Urinary bladder (tissue), 4 donors: ENCODE measurements at places on chromosomes 11 and 22. TPM values are rescaled to one million over a fixed set of nuclear protein-coding genes. Genes with fewer than 3 reads are reported as not detected.

DNA sequence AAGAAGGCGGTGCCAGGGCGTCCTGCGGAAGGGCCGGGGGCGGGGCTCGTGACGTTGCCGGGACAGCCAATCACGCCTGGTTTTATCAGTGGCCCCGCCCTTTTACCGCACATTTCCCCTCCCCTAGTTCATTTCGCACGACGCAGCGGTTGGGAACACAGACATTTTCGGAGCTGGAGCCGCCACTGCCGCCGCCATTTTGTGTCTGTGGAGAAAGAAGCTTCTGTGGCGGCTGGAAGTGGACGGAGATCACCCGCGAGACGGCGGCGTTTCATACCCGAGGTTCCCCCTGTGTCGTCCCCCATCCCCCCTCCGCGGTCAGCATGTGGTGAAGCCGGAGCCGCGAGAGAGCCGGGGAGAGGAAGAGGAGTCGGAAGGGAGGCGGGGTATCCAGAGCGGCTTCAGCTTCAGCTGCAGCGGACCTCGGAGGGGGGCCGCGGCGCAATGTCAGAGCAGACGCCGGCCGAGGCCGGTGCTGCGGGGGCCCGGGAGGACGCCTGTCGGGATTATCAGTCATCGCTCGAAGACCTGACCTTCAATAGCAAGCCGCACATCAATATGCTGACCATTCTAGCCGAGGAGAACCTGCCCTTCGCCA lies at the start of gene PCF11:
TSS of gene PCF11 (plus strand) at position 136 of the 598 bp plus-strand sequence. CDS start at position 445, 309 bp downstream.
- no peak for DNase-seq

DNA sequence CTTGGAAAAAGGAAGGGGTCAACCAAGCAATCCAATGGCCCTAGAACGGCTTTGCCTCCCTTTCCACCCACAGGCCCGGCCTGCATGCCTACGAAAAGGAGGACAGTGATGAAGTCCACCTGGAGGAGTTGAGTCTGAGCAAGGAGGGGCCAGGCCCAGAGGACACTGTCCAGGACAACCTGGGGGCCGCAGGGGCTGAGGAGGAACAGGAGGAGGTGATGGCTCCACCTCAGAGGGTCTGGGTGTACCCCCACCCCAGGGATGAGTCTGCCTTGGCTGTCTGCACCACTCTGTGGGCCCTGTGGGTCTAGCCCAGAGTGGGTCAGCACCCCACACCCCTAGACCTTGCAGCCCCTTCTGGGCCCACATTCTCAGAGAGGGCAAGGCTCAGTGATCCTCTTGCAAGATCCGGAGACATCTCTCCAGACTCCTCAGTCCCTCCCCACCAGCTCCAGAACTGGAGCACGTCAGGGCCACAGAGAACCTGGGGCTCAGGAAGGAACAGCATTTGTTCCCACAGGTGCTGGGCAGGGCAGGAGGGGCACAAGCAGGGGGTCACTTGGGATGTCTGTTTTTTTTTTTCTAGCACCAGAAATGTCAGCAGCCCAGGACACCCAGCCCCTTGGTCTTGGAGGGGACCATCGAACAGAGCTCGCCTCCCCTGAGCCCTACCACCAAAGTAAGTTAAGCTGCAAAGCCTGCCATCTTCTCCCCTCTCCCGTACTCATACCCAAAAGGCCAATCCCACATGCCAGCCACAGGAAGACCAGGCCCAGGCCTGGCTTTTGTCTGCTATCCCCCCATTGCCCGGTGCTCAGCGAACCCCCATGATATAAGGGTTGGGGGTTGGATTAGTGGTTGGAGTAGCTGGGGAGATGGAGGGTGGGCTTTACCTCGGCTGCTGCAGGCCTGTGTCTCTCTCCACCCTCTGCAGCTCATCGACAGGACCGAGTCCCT lies 8.1 kb downstream of the PRR33 start:
- DNase-seq, result no peak

DNA sequence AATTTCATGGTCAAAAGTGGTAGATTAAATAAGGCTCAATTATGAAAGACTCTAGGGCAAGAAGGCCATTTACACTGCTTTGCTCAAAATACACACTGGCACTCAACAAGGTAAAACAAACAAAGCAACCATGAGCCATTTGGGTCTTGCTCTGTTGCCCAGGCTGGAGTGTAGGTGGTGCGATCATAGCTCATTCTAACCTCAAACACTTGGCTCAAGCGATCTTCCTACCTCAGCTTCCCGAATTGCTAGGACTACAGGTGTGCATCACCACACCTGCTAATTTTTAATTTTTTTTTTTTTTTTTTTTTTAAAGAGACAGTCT lies 10.9 kb upstream of the AGBL2 start:
- DNase-seq, result no peak

DNA sequence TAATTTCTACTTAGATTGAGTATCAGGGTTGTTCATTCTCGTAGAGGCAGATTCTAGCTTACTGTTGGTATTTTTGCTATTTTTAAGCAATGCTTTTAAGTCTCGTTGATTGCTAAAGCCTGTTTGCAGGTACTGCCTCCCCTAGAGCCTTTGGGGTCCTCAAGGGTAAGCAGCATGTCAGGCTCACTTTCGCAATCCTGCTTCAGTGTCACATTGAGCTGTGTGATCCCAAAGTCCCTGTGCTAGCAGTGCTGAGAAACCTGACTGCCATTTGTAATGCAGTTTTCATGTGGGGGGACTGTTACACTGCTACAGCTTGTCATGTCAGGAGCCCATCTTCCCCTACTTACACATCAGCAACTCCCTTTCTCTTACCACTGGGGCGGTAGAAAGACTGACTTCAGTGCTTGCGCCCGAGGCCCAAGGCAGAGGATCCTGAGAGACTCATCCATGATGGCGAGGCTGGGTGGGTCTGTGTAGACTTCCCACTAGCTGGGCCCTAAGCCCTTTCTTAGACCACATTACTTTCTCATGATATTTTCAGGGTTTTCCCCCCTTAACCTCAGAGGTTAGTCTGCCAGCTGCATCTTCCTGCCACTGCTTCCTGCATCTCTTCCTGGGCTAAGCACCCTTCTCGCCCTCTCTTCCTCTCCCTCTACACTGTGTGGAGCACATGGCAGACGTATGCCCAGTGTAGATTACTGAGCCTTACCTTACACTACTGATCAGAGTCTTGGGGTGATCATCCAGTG lies 40.8 kb upstream of the ST14 start:
- DNase-seq, result no peak

GRCh38 chr11:64285885-64286800 lies 495 bp downstream of the GPR137 start:
- DNase-seq, result no peak

- DNase-seq, result no peak
These were observed 137.1 kb upstream of the CTSC start for GRCh38 chr11:88474655-88475054.

DNA sequence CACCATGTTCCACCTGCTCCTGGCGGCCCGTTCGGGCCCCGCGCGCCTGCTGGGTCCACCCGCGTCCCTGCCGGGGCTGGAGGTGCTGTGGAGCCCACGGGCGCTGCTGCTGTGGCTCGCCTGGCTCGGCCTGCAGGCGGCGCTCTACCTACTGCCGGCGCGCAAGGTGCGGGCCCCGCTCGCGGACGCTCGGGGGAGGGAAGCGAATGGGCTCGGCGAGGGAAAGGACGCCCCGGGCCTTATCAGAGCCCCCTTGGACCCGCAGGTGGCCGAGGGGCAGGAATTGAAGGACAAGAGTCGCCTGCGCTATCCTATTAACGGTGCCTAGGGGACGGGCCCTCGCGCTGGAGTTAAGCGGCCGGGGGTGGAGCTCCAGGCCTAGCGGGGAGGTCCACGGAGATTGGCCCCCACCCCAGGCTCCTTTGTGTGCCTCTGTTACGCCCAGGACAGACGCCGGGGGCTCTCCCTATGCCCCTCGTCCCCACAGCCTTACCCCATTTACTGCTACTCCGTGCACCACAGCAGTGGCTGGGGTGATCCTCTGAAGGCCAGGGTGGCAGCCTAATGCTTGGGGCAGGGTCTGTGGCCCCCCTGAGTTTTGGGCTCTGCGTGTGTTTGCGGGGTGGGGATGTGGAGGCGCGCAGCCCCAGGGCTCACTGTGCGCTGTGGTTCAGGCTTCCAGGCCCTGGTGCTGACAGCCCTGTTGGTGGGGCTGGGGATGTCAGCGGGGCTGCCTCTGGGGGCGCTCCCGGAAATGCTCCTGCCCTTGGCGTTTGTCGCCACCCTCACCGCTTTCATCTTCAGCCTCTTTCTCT lies 1.1 kb downstream of the TM7SF2 start:
- no peak for DNase-seq

DNA sequence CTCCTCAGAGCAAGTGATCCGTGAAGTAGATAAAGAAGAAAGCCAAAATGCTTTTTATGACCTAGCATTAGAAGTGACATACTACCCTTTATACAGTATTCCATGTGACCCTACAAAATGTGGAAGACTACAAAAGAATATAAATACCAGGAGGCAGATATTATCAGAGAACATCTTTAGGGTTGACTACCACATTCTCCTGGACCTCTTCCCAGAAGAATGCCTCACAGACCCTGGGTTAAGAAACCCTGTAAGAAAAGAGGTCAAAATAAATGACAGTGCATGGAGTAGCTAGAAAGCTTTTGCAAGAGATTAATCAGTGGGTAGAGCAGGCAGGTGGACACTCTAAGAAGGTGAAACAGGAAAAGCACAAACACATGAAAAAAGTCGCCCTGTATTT lies 69.2 kb downstream of the FANCF start:
- DNase-seq, result no peak

GRCh38 chr11:126026579-126026978 lies 36.1 kb downstream of the CDON start:
- DNase-seq, result no peak

GRCh38 chr11:120815319-120816100 lies 208.4 kb upstream of the TBCEL start:
- DNase-seq, result no peak

GRCh38 chr11:35402751-35403660 lies 16.4 kb downstream of the SLC1A2 start:
- no peak for DNase-seq

- no peak for DNase-seq
These were observed 219.9 kb downstream of the CASP12 start for GRCh38 chr11:104678408-104678807.

- DNase-seq, result no peak
These were observed 927 bp downstream of the PRCP start for GRCh38 chr11:82899186-82899820.

DNA sequence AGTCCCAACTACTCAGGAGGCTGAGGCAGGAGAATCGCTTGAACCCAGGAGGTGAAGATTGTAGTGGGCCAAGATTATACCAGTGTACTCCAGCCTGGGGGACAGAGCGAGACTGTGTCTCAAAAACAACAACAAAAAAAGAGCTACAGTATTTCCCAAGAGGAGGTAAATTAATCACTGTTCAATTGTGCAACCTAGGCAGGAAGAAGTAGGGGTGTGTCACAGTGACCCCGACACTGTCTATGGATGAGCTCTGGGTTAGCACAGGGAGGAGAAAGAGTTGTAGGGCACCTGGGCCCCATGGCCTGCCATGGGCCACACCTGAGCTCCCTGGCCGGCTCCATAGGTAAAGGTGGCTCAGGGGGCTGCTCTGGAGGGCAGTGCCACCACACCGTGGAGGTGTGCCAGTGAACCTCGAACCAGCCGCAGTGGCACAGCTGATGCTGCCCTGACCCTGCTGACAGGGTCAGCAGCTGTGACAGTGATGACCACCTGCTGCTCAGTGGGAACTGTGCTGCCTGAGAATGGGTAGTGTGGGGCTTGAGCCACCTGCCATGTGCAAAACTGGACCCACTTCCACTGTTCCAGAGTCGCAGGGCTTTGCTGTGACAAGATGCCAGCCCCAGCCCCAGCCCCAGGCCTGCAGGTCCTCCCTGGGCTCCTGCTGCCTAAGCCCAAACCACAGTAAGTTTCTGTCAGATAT lies 84.0 kb upstream of the PITPNB start:
- no peak for DNase-seq

DNA sequence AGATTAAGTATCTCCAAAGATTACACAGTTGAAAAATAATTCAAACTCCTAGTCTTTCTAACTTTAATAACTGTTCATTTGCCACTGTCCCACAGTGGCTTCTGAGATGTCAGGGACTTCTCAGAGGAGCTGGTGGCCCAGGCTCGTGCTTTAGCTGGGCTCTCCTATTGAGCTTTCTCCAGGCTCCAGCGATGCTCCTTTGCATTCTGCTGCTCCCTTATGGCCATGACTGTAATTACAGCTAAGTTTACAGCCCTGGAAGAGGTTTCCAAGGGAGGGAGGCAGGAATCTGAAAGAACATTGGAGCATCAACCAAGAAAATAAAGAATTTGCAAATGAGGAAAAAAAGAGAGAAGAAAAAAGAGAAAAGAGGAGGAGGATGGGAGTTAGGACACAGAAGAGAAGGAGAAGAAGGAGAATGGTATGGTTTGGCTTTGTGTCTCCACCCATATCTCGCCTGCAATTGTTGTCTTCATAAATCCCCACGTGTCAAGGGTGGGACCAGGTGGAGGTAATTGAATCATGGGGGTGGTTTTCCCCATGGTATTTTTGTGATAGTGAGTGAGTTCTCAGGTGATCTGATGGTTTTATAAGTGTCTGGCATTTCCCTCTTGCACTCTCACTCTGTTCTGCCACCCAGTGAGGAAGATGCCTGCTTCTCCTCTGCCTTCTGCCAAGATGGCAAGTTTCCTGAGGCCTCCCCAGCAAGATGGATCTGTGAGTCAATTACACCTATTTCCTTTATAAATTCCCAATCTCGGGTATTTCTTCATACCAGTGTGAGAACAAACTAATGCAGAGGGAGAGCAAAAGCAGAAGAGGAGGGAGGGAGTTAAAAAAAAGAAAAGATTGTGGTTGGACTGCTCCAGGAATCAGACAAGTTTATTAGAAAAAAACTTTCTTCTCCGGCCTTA lies 857.0 kb downstream of the KCNA4 start:
- DNase-seq, result no peak

- DNase-seq, result no peak
These were observed 559.9 kb downstream of the MN1 start for GRCh38 chr22:27241430-27242321.

DNA sequence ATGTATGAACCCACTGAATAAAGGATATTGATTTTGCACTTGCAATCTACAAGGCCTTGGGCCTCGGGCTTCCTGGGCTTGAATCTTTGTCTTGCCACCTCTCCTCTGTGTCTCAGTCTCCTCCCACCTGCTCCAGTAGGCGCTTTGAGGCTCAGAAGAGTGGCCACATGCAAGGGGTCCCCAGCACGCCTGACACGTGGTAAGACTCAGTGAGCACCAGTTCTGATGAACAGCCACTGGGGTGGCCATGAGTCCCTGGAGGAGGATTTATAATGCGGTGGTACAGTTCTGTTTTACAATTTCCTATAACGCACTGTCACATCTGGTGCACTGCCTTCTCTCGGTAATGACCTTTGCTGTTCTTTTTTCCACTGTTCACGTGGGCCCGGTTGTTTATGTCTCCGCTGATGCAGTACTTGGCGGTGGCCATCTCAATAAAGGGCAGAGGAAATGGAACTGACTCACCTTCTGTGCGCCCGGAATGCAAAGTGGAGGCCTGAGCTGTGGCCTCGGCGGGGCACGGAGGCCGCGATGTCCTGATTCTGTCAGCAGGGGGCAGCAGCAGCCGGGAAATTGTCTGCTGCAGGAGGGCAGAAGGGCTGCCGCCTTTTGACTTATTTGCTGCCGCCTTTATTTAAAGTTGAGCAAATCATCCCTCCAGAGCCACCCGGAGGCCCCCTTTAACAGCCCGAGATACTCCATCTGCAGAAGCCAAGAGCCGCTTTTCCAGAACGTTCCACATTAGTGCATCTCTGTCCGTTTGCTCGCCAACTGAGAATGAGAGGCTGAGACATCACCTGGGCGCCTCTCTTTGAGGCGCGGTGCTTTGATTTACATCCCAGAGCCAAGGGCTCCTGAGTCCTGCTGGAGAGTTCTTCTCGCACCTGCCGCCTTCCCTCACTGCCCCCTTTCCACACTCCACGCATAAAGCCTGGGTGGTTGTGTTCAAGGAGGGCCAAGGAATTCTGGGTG lies 6.0 kb upstream of the IFT27 start:
- peak; percentile 36 for DNase-seq

Gene CCDC81
- 1.2 TPM for polyA plus RNA-seq

Gene RAB3IL1
- polyA plus RNA-seq, result 30.6 TPM

Gene NXPE2
- 0.09 TPM for polyA plus RNA-seq

Gene FOXR1
- polyA plus RNA-seq, result not detected

Gene XKR3
- not detected for polyA plus RNA-seq
